Neural crest cell (in vitro differentiated cells): ENCODE measurements at places on chromosomes 4 and X.

DNA sequence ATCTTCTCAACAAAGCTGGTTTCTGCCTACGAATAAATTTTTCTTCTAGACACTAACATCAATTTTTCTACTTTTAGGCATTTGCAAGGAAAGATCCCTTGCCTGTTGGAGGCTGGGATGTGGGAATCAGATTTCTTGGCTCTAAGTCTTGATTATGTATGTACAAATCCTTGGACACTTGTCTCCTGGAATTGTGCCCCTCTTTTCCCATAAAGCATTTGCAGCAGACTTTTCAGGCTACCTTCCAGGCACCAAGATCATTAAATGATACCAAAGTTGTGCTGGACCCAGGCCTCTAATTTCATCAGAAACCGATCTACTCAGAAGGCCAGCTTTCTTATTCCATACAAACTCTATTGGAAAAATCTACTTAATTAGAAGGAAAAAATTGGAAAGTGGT, 339.5 kb upstream of the DIPK2B start:
- DNase-seq = no peak

GRCh38 chrX:151873096-151873495, 39.6 kb upstream of the MAGEA4 start:
- no peak for DNase-seq

DNA sequence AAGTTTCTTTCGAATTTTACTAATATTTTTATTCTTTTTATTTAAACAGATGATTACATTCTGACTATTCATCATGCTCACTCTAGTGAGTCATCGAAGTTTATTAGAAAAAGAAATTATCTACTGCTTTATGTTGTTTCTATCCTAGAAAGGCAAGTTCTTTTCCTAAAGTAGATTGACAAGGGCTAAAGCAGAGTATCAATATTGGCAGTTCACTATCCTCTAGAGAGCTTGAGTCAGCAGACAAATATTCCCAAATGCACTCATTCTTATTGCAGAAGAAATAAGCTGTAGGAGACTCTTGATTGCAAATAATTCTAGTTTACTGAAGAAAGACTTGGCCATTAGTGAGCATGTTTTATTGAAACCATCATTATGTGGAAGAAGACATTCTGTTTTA, 911.8 kb downstream of the CENPC start:
- no peak for DNase-seq

- DNase-seq = no peak
Measured at GRCh38 chr4:27908356-27908755, 1047.7 kb downstream of the STIM2 start.

GRCh38 chrX:120790552-120790951, 85.1 kb downstream of the CT47B1 start:
- DNase-seq = no peak

DNA sequence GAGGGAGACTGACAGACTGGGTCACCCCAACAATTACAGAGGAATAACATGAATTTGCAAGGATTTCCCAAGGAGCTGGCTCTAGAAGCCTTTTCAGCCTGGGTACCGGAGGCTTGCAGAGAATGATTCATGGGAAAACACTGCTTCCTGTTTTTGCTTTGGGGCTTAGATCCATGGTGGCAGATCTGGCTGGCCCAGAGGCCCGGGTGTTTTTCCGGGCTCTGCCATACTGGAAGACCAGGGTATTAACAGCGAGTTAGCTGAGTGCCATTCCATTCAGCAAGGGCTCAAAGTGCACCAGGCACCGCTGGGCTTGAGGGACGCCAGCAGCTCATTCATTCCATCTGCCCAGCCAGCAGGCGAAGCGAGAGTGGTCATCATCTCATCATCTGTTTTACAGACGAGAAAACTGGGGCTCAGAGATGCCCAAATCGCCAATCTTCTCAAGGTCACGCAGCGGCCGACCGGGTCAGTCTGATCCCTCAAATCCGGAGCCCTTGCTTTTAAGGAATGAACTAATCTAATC, 1.3 kb downstream of the WDR1 start:
- no peak for DNase-seq
